ENCODE measurements at places on chromosomes 5 and 9.

DNA sequence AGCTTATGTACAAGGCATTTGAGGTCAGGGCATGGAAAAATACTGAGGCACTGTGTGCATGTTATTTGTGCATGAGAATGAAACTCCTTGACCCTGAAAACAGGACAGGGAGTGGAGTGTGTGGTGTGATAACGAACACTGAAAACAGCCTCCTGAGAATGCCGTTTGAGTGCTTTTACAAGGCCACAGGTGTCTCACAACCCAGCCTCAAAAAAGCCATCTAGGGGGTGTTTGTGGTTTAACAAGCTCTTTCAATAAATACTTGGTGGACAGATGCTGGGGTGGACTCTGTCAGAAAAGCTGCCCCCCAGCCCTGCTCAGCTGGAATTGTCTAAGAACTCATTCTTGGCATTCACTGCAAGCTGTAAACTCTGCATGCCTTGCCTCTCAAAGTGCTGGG is 94.0 kb upstream of the SLC25A48 start:
- DNase-seq = no peak

DNA sequence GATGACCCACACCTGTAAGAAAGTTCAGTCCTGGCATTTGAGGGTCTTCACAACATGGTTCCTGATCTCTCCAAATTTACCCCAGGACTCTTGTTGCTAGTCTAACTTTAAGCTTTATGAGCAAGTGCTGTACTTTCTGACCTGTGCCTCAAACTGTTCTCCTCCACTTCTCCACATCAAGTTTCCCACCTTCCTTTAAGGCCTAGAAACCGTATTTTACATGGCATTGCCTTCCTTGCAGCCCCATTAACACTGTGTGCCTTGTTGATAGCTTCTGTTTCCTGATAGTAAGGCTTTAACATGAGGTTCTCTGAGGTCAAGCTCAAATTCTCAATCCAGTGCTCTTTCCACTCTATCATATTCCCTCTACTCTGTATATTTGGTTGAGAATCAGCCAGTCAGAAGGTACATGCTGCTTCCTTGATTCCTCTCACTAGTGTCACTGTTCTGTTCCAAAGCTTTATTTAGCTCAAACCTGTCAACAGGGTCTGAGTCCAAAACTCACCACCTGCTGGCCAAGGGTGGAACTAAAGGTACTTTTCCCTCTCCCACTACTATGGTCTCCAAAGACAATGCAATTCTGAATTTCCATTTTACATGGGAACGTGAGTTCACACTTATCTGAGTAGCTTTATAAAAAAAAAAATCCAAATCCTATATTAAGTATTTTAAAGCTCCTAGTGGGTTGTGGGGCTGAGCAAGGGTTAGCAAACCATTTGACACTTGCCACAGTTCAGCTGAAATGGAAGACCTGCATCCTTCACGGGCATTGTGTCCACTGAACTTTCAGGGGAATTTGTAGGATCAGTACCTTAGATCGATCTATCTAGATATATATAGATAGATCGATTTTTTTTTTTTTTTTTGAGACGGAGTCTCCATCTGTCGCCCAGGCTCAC is 21.1 kb downstream of the VCP start:
- DNase-seq = peak; percentile 54

DNA sequence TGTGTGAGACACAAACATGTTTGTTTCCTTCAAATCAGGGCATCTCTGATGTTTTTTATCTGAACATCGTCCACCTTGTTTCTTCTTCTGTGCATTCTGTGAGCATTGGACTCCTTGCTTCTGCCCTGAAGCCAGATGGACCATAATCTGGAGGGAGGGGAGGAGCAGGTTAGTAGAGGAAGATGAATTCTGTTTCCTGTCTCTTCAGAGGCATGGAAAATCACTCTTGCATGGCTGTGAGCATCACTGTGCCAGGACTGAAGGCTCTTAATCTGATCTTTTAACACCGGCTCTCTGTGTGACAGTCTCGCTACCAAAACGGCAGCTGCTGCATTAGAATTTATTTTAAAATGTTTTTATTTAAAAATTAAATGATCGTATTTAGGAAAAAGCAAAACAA is 43.3 kb downstream of the TLE4 start:
- no peak for DNase-seq

DNA sequence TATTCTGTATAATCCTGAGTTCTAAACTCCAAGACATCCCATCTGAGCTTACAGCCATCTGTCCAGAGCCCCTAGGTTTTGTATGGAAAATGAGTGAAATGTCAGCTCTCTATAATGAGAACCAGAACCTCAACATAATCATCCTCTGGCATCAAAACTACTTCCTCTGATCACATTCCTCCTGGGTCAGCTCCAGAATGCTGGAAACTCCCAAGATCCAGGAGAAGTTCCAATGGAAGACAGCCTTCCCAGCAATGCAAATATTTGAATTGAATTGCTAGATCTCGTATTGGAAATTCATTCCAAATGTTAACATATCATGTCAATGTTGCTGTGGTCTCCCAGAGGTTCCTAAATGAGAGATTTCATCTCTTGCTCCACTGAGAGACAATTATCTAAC is 23.8 kb downstream of the C9 start:
- DNase-seq = no peak

All from M059J (cell line).